Upper lobe of right lung (tissue), 1 donor: ENCODE measurements at places on chromosomes 12 and 14. TPM values are rescaled to one million over a fixed set of nuclear protein-coding genes. Genes with fewer than 3 reads are reported as not detected.
A peak's percentile ranks its signal among the peaks of the same experiment; 100 is the strongest.

DNA sequence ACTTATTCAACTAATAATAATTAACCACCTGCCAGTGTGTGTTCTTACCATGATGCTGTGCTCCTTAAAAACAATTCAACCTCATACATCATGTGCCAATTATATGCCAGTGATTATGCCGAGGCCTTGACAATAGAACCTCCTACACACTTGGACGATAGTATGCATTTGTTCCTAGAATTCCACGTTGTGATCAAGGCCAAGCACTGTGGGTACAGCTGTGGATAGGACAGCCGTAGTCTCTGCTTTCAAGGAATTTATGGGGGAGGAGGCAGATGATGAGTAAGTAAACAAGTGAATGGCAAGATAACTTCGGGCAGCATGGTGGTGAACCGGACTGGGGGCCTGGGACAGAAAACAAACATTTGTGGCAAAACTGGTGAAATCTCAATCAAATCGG lies 18.0 kb upstream of the MYO1H start:
- H3K4me1 ChIP-seq, result no peaks in the 10 kb centered on the region
- H3K27ac ChIP-seq, result no peak overlapping the region
- no peaks in the 10 kb centered on the region for H3K36me3 ChIP-seq
- H3K4me3 ChIP-seq, result no peak overlapping the region
- DNase-seq, result no peak

- no peak overlapping the region for H3K27ac ChIP-seq
- H3K4me1 ChIP-seq, result no peaks in the 10 kb centered on the region
- no peaks in the 10 kb centered on the region for H3K27me3 ChIP-seq
- H3K36me3 ChIP-seq, result no peaks in the 10 kb centered on the region
- no peak for DNase-seq
- H3K4me3 ChIP-seq, result no peak overlapping the region
These were observed 67.9 kb downstream of the DPF3 start for GRCh38 chr14:72826039-72826438.

GRCh38 chr12:63066136-63066535 lies 84.9 kb downstream of the AVPR1A start:
- no peaks in the 10 kb centered on the region for H3K36me3 ChIP-seq
- no peak overlapping the region for H3K4me3 ChIP-seq
- no peak overlapping the region for H3K27ac ChIP-seq
- H3K4me1 ChIP-seq, result no peaks in the 10 kb centered on the region
- no peaks in the 10 kb centered on the region for H3K27me3 ChIP-seq

GRCh38 chr14:92683041-92683440 lies 65.4 kb downstream of the LGMN start:
- no peak overlapping the region for H3K27ac ChIP-seq
- H3K27me3 ChIP-seq, result no peaks in the 10 kb centered on the region

DNA sequence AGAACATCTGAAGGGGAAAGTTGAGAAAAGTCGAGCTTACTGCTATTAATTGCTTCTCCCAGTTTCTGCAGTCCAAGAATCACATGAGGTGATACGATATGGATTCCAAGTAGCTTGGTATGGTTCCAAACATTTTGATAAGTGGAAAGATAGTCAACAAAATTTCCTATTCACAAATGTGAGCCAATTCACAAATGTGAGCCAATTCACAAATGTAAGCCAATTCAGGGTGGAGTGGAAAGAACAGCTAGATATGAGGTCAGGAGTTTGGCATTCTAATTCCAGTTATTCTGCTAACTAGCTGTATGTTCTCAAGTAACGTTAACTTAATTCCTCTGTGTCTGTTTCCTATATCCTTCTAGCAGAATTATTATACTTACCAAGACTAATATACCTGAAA lies 37.6 kb upstream of the DHRS4 start:
- H3K4me1 ChIP-seq, result no peaks in the 10 kb centered on the region
- DNase-seq, result no peak
- no peak overlapping the region for H3K27ac ChIP-seq
- H3K36me3 ChIP-seq, result no peaks in the 10 kb centered on the region

DNA sequence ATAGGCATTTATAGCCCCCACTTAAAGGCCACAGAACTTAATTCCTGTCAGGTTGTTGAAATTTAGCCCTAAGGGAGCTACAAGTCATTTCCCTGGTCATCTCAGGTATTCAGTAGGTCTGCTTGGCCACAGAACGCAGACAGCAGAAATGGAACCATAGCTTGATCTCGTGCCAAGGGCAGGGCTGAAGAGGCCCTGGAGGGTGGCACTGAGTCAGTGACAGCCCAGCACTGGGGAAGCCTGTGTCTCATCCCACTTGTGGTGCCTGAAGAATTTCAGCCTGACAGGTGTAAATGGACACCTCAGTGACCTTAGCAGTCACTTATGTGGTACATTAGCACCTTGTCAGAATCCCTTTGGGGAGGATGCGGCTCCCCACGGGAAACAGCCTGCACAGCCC lies 6.6 kb downstream of the PRKAB1 start:
- H3K27ac ChIP-seq, result peak overlapping the region; percentile 45
- no peak overlapping the region for H3K4me3 ChIP-seq
- H3K36me3 ChIP-seq, result peaks cover 97% of the 10 kb centered on the region
- no peak for DNase-seq
- peaks cover 49% of the 10 kb centered on the region for H3K4me1 ChIP-seq

DNA sequence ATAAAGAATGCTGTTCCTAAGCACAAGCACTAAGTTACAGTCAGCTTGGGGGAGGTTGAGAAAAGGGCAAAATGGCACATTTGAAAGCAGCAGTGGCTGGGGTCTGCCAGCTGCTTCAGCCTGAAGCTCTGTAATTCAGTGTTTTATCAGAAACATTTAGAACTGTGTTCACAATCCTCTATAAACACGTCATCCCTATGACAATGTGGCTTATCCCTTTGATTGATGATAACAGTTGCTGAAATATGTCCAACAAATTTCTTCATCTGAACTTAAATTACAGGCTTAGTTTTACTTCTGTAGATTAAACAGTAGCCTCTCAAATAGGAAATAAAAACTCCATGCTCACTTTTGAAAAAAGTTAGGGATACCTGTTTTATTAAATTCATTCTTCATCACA lies 108.8 kb downstream of the VEZT start:
- no peaks in the 10 kb centered on the region for H3K27me3 ChIP-seq
- H3K36me3 ChIP-seq, result no peaks in the 10 kb centered on the region
- no peak for DNase-seq
- no peak overlapping the region for H3K27ac ChIP-seq

DNA sequence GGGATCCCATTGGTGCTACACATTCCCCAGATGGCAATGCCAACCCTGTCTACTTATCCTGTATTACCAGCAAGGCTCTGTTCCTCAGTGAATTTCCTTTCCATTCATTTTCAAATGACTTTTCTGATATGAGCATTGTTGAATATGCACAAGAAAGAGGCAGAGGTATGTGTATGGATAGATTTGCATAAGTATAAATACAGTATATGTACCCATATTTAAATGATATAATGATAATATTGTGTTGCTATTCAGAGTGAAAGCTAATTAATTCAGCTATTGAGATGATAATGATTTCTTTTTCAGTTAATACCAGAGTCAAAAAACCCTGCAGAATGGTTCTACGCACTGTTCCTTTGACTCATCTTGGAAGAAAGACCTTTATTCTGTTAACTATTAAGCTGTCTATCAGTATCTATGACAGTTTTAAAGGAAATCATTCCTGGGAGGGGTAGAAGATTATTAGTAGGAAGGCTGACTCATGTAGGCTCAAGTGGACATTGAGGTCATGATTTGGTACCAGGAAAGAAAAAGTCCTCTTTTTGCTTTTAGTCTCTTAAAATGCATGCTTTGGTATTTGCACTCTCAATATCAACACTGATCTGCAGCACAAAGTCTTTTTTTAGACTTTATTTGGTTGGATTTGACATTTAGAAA lies 44.9 kb upstream of the GAS2L3 start:
- no peak for DNase-seq
- no peaks in the 10 kb centered on the region for H3K27me3 ChIP-seq
- H3K4me1 ChIP-seq, result no peaks in the 10 kb centered on the region

Gene ARHGAP9
- total RNA-seq, result 37.7 TPM

Gene SLCO1B3
- total RNA-seq, result not detected

Gene HELB
- 6.9 TPM for total RNA-seq

Gene CNTN1
- 15.1 TPM for total RNA-seq
